ENCODE measurements at places on chromosomes 7 and 10.

DNA sequence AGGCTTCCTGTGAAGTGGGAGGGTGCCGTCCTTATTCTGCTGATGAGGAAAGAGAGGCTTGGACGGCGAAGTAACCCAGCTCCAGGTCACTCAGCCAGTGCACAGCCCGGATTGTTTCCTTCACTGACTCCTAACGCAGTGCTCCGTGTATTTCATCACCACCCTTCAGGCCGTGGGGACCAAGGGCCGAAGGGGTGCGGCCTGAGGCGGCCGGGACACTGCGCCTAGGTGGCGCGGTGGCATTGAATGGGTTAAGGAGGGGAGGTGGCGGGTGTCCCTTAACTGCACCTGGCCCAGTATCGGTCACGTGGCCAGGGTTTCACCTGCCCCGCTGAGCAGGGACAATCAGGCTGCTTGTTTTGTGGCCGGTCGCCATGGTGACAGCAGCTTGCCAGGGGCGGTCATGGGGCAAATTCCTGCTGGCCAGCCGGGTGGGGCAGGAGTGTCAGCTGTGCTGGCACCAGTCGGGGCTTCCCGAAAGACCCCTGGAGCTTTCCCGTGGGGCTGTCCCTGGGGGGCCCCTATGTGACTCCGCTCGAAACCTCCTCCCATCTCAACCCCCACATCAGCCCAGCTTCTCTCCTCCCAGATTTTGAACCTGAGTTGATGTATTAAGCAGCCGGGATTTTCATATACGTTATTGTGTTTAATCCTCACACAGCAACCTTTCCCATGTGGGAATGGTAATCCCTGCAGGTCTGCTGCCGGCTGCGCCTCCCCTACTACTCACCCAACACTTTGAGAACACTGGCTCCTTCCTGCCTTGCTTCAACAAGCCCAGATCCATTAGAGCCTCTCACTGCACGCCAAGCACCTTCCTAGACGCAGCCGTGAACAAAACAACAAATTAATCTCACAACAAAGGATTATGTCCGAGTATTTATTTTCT lies 4.4 kb upstream of the ABHD11 start:
- DNase-seq, result no peak

DNA sequence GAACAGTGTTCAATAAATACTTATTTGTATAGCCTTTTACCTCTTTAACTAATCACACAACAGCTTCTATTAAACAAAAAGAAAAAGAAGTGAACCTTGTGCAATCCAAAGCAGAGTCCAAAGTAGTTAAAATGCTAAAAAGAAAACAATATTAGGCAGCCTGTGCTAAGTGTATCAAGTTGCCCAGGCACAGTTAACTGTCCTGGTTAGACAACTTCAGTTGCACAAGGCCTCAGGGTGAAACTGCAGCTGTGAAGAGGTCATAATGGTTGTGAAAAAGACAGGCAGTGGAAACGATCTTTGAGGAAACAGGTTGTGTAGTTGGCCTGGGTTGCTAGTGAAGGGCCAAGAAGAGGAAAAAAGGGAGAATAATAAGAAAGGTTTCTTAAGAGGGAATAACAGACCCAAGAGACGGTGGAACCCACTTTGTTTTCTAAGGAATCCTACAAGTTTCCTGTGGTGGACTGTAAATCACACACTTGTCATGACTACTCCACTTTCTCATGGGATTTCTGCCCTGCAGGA lies 6.0 kb upstream of the CROT start:
- DNase-seq, result no peak

- no peak for DNase-seq
Observed at GRCh38 chr10:73813333-73813732, 1.9 kb upstream of the NDST2 start.

- no peak for DNase-seq
Observed at GRCh38 chr7:68434857-68435256, 1163.4 kb upstream of the AUTS2 start.

DNA sequence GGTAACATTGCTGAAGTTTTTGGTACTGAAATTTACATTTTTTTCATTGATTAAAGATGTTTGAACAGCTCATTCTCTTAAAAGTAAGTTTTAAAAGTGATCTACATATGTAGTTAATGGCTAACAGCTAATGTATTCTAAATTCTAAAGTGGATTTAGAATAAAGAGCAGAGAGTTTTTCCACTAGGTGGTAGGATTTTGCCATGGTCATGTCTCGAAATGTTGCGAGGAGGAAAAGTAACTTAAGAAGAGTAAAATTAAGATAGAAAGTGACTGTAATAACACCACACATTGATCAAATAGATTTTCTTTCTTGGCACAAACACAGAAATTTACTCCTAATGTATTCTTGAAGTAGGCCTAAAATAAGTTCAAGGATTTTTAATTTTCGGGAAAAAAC lies 19.8 kb downstream of the LSMEM1 start:
- no peak for DNase-seq

GRCh38 chr7:84477786-84478478 lies 283.3 kb upstream of the SEMA3A start:
- no peak for DNase-seq

DNA sequence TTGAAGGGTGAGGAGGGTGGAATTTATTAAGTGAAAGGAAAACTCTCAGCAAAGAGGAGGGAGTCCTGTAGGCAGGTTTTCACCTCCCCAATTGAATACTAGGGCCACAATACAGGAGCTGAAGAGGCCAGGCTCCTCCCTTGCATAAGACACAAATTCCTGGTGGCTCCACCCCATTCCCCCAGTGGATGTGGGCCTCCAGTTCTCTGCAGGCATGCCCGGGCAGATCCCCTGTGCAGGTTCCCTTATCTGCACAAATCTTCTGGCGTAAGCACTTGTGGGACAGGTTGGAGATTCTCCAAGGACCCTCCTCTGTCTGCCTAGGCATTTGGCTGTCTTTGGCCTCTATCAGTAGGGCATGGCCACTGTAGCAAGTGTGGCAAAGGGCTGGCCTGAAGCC lies 847.1 kb upstream of the MBL2 start:
- DNase-seq, result no peak

DNA sequence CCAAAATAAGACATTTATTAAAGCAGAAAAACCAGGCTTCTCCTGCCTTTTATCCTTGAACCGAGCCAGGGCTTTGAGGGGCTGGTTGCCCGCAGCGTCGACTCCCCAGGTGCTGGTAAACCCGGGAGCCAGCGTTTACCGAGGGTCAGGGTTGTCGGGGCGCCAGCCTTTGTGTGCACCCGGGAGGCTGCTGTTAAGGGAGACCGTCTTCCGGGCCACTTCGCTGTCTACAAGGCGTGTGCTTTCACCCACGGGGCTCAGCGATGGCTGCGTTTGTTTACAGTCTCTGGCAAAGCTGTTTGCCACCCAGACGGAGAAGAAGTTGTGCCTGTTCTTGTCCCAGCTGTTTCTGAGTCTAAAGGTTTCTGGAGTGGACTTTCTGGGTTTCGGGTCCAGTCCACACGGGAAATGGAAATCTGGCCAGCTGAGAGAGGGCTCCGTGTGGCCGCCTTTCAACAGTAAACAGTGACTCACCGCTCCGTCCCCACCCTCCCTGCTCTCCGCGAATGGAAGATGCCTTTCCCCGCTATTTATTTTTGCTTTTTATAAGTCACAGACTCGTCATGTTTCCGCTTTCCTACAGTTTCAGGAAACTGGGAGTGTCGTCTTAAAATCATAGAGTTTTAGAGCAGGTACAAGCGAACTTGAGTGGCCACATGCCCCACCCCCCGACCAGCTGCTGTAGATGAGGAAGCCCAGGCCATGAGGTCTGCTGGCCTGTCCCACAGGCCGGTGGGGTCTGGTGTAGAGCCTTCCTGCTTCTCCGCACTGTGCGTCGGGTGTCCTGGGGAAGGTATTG lies 2.2 kb downstream of the MAFK start:
- no peak for DNase-seq

DNA sequence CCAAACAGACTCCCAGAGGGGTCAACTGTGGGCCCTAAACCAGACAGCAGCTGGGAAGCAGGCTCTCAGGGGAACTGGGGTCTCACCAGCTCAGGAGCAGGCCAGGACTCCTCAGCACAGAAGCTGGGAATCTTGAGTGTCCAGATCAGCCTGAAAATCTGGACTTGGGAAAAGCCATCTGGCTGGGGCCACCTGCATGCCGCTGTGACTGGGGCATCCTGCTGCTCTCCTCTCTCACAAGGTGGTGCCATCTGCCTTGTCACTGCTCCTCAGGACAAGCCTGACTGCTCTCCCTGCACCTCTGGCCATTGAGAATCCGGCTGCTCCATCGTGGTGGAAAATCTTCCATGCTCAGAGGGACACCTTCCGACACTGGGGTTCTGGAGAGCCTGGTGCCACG lies 141.4 kb downstream of the PLPP4 start:
- no peak for DNase-seq

GRCh38 chr10:79018521-79019011 lies 50.2 kb upstream of the ZMIZ1 start:
- DNase-seq, result no peak

GRCh38 chr7:925601-926000 lies 28.9 kb downstream of the ADAP1 start:
- DNase-seq, result no peak

GRCh38 chr10:51097546-51097945 lies 23.3 kb downstream of the PRKG1 start:
- no peak for DNase-seq

DNA sequence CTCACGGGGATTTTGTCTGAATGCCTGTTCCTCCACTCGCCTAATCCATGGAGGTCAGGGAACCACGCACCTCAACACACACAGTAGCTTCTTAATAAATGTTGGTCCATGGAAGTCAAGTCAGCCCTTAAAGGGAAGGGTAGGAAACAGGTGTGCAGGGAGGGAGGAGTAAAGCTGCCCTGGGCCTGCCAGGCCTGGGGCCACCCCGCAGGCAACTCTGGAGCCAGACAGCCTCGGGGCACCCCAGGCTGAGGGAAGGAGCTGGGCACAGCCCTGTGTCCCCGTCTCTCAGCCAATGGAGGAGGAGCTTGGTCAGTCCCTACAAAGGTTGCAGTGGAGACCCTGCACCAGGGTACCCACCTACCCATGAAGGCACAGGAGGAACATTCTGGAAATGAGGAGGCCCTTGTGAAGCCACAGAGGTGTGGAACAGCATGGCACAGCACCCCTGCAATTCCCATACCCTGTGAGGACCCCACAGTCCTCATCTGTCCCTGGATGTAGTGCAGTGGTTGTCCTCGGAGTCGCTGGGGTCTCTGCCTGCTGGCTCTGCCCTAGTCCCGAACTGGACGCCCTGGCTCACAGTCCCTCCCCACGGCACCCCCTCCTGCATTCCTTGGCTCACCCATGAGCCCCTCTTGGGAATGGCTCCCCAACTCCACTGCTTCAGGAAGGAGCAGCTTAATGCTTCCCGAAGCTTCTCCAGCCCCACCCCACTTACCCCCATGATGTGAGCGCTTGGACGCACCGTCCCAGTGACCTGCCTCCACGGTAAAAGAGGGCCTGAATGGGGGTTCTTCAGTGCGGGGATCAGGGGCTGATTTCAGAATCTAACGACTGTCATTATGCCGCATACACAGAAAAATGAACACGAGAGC lies 79.2 kb upstream of the INSIG1 start:
- DNase-seq, result no peak

GRCh38 chr7:54888067-54888733 lies 129.2 kb upstream of the SEC61G start:
- no peak for DNase-seq

- DNase-seq, result no peak
Observed at GRCh38 chr10:89981891-89982290, 280.5 kb downstream of the KIF20B start.

DNA sequence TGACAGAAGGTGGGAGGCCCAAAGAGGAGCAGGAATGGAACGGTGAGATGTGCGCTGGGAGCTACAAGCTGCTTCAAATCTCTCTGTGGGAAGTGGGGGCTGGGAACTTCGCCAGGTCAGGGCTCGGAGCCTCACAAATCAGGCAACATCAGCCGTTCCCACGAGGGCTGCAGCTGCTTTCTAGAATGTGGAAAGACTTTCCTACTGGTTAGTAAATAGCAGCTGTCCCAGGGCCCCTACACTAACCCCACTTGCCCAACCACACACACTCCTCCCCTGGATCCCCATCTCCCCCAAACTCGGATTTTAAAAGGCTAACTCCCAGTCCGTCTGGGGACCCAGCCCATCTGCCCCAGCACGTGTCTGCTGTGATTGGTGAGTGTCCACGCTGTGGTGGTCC lies 40.6 kb upstream of the PITRM1 start:
- no peak for DNase-seq

- DNase-seq, result no peak
Observed at GRCh38 chr7:17903337-17903736, 37.0 kb downstream of the SNX13 start.

- no peak for DNase-seq
Observed at GRCh38 chr10:93438613-93439253, 43.4 kb downstream of the MYOF start.

- DNase-seq, result no peak
Observed at GRCh38 chr10:6409971-6410643, 170.0 kb downstream of the PRKCQ start.

- DNase-seq, result no peak
Observed at GRCh38 chr7:105097619-105098018, 83.6 kb downstream of the KMT2E start.
